ENCODE measurements at places on chromosomes 4 and X.

- no peak for DNase-seq
Observed at GRCh38 chr4:2900741-2901140, 57.1 kb downstream of the ADD1 start.

GRCh38 chr4:40482985-40483647 lies 146.5 kb downstream of the RBM47 start:
- DNase-seq: no peak

GRCh38 chr4:6340446-6341015 lies 70.9 kb downstream of the WFS1 start:
- DNase-seq: no peak

- no peak for DNase-seq
Observed at GRCh38 chrX:46169808-46170207, 375.4 kb downstream of the ZNF674 start.

- no peak for DNase-seq
Observed at GRCh38 chrX:45806410-45807121, 605.9 kb upstream of the DIPK2B start.

DNA sequence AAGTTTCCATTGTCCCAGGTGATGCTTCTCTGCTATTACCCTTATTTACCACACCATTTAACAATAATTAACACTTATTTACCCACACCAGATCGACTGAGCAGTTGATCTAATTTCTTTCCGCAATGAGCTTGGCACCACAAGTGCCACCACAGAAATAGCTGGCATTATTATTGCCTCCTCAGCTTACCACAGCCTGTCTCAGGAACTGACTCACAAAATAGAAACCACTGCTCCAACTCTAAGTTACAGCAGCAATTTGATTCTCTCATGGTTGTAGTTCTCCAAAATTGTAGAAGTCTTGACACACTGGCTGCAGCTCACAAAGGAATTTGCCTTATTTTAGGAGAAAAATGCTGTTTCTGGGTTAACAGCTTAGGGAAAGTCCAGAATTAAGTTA lies 22.5 kb downstream of the ZNF721 start:
- DNase-seq: no peak

- DNase-seq: peak; percentile 7
Observed at GRCh38 chrX:45900766-45901615, 644.2 kb downstream of the ZNF674 start.

DNA sequence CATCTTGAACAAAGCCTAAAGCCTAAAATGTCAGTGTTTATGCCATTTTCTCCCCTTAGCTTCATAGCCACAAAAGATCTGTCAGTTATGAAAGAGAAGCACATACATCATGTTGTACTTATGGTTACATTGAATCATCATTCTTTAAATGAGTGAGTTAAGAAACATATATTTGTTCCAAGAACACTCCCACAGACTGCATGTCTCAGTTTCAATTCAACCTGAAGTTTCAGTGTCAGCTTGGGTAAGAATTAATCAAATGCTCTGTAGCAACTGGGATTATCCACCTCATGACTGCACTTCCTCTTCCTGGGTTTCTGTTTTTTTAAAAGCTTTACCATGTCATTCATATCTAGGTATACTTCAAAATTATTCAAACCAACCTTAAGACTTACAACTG lies 3.9 kb upstream of the TMPRSS11B start:
- no peak for DNase-seq

GRCh38 chrX:66815227-66815626 lies 176.3 kb upstream of the EDA2R start:
- DNase-seq: no peak

DNA sequence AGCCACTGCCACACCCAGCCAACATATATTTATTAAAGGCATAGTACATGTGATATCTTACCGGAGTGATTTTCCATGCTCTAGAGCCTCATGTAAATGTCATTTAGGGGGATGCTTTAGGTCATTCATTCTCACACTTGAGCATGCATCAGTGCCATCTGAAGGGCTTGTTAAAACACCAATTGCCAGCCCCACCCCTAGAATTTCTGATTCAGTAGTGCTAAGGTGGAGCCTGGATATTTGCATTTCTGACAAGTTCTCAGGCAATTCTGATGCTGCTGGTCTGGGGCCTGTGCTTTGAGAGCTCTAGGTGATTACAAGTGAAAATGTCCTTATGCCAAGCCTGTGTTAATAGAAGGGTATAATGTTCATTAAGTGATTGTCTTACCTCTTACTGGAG lies 107.7 kb downstream of the PHEX start:
- no peak for DNase-seq

GRCh38 chr4:133802359-133803140 lies 399.0 kb downstream of the PABPC4L start:
- no peak for DNase-seq

GRCh38 chr4:86927843-86928395 lies 6.9 kb upstream of the AFF1 start:
- DNase-seq: no peak

- no peak for DNase-seq
Observed at GRCh38 chr4:139853309-139853708, 187.7 kb downstream of the MGST2 start.

DNA sequence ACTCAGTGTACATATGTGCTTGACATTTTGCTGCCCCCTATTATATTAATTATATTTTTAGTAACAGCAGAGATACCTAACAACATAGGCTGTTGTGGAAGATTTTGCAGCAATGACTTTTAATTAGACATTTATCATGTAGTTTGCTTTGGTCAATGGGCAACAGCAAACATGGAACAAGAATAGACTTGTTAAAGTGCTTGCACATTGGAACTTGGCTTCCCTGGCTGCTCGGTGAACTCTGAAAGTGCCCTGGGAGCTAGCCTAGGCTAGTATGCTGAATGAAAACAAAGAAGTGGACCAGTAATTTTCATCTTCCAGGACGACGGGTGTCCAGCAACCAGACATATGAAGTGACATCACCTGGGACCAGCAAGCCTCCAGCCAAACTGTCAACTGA lies 1157.1 kb downstream of the ARAP2 start:
- no peak for DNase-seq

- peak; percentile 72 for DNase-seq
Observed at GRCh38 chr4:94757192-94758140, at the start of gene BMPR1B. Gene BMPR1B (plus strand): TSS chr4:94757955. CDS start chr4:95104425, 346,470 bp downstream.

DNA sequence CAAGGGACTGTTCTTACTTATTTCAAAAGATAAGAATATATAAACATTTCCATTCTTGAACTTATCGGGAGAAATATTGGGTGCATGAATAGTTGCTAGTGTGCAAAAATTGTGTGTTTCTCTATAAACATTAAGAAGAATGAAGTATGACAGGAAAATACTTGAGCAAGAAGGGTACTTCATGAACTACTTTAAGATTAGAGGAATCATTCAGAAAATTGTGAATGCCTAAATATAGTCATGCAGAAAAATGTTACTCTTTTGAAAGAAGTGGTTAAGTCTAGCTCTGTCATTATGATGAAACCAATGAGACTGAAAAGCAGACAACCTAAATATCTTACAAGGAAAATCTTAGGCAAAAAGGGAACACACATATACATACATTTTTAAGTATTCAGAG lies 207.8 kb upstream of the PCDH18 start:
- no peak for DNase-seq

DNA sequence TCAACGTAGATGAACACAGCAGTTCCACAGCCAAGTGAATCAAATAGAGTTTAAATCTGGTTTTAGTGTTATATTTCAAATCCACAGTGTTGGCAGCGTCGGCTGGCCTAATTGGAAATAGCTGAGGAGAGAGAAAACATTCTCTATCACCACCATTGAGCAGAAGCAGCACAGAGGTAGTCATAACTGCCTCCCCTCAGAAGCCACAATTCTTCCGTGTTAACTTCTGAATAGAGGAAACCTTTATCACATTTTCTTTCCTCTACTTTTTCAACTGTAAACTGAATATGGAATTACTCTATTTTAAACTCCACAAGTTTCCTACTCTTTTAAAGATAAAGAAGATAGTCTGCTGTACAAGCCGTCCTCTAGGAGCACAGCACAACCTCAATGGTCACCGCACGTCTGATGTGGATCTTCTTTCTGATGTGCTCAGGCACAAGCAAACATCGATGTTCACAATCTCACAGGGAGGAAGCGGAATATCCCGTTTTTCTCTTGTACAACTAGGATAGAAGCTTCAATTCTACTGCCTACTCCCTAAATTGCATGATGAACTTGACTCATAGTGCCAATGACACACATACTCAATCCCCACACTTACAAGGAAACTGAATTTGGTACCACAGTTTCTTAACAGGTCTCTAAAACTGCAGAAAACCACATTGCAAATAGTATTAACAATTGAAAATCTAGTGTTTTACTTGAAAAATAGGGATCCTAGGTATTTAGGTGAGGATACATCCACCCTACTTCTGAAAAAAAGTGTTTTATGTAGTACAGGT lies 217.8 kb upstream of the ETNPPL start:
- no peak for DNase-seq

GRCh38 chr4:145779319-145779801 lies 99.4 kb downstream of the C4orf51 start:
- DNase-seq: no peak

GRCh38 chr4:8405516-8405875 lies 35.0 kb downstream of the ACOX3 start:
- no peak for DNase-seq

GRCh38 chr4:132227151-132227856 lies 921.8 kb upstream of the PCDH10 start:
- no peak for DNase-seq

GRCh38 chr4:88143504-88143903 lies 14.9 kb downstream of the ABCG2 start:
- no peak for DNase-seq

GRCh38 chr4:187770345-187770744 lies 225.2 kb upstream of the ZFP42 start:
- DNase-seq: no peak

GRCh38 chr4:118760493-118760892 lies 75.3 kb downstream of the METTL14 start:
- DNase-seq: no peak

- no peak for DNase-seq
Observed at GRCh38 chrX:25198253-25198652, 182.5 kb upstream of the ARX start.

DNA sequence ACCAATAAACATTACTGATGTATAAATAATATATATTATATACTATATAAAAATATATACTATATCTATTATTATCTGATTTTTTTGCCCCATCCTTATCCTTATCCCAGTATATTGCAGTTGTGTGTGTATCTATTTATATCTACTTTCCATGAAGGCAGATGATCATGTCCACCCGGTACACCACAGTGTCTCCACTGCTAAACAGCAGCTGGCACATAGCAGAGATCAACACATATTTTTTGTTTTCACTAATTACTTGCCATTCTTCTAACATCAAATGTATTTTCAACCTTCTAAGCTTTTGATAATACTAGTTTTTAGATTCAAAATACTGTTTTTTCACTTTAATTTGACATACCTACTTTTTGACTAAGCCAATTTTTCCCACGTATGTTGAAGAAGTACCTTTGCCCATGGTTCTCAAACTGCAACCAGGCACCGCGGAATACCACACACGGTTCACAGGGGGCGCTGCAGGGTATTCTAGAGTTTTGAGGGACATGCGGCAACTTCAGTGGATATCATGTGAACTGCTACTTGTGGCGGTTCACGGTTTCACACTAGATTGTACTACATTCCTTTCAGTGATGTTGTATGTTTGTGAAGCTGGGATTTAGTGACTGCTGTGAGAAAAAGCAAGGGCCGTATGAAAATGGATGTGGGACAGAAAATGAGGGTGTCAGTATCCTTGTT lies 182.5 kb upstream of the NPY2R start:
- peak; percentile 37 for DNase-seq

DNA sequence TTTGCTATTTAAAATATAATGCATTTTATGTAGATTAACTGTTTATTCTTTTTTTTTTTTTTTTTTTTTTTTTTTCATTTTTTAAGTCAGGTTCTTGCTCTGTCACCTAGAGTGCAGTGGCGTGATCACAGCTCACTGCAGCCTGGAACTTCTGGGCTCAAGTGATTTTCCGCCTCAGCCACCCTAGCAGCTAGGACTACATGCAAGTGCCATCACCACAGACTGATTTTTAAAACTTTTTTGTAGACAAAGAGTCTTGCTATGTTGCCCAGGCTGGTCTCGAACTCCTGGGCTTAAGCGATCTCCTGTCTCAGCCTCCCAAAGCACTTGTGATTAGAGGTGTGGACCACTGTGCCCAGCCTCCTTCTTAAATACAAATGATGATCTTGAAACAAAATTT lies 159.9 kb downstream of the CAMK2D start:
- no peak for DNase-seq

Measured in renal pelvis (tissue), 12 donors.